Cortex of kidney (tissue), 1 donor: ENCODE measurements at places on chromosomes 7 and 10.

DNA sequence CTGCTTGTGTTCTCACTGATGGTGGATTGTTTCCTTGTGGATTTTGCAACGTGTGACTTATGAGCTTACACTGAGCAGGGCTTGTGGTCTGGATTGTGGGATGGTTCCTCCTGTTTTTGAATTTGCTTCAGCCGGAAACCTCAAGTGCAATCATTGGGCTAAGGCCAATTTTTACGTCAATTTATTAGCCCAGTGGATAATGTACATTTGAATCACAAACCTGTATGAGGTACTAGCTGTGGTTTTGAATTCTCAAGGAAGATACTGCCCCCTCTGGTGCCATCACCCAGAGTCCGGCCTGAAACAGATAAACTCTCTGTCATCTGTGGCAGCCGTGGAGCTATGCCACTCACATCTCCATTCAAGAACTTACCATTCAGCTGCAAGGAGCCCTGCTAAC is 7.3 kb upstream of the ZNF777 start:
- no peak for DNase-seq

DNA sequence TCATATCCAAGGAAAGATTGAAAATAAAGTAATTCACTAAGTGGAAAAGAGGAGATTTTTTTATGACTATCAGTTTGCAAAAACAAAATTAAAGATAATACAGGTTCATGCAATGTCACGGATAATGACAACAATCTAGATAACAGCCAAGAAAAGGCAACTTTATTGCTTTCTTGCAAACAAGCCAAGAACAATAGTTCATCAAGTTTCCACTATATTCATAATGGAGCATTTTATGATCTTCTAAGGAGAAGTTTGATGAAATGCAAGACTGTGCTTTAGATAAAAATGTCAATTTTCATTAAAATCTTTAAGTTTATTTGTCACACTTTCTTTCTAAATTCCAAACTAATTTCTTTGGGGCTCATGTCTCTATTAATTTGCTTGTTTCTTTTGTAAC is 53.9 kb upstream of the NRP1 start:
- no peak for DNase-seq

GRCh38 chr10:88395677-88396076 is 187.4 kb downstream of the RNLS start:
- no peak for DNase-seq

DNA sequence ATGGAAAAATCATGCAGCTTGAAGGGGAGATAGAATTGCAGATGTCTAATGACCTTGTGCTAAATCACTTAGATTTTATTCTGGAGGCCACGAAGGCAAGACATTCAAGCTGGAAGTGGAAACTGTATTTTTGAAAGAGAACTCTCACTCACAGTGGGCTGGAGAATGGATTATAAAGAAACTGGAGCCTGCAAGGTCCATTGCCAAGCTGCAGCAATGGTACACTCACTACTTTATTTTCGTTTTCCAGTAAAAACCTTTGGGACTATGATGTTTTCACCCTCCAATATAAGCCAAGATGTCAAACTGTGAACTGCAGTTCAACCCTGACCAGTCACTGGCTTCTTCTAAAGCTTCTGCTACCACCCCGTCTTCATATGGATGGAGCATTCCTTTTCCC is 62.0 kb downstream of the SKIDA1 start:
- DNase-seq: no peak

DNA sequence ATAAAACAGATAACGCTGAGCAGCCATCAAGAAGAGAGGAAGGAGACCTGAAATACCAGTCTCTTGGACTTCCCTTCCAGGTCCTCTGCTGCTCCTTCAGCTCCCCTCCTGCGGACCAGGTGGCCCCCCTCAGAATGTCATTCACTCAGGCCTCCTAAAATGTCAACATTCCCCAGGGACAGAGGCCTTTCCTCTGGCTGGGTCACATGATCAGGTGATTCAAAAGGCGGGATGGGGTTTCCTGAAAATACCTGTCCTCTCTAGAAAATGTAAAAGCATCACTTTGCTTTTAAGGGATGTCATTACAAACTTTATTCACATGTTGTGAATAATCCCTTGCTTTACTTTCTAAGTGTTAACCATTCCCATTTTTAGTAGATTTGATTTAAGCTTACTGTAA is 311.1 kb downstream of the INHBA start:
- no peak for DNase-seq

DNA sequence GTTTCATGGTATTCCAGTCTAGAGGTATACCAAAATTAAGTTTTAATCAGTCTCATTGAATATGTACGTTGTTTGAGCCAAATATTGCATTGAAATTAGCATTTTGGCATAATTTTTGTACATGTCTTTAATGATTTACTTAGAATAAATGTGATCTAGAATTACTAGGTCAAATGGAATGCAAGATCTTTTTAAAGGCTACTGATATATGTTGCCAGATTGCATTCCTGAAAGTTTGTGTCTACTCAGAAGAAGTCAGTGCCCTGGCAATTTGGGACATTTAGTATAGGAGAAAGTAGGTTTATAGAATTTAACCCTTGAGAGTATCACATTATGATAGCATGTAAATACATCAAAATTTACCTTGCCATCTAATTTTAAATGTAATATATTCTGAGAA is 32.4 kb downstream of the KMT2E start:
- no peak for DNase-seq

DNA sequence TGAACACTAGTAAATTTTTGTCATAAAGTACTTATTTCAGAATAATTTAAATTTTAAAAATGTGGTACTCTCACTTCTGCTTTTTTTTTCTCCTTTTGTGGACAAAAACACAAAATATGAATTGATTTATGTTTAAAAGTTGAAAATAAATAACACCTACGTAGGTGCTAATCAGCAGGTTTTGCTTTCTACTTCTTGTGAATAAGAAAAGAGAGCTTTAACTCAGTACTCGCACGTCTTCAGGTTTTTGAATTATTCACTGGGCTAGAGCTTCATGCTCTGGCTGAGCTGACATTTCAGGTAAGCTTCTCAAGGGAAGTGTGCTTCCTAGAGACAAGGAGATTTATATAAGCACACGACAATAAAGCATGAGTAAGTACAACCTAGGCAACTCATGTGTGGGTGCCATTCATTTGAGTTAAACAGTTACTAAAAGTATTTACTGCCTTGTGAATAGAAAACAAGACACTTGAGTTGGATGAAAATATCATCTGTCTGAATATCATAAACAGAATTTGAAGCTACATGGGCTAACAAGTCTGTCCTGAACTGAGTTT is 190.0 kb upstream of the POT1 start:
- DNase-seq: no peak

- no peak for DNase-seq
Observed at GRCh38 chr10:98028168-98028770, 2.2 kb downstream of the CRTAC1 start.

GRCh38 chr10:119254335-119254734 is 47.0 kb downstream of the GRK5 start:
- no peak for DNase-seq

DNA sequence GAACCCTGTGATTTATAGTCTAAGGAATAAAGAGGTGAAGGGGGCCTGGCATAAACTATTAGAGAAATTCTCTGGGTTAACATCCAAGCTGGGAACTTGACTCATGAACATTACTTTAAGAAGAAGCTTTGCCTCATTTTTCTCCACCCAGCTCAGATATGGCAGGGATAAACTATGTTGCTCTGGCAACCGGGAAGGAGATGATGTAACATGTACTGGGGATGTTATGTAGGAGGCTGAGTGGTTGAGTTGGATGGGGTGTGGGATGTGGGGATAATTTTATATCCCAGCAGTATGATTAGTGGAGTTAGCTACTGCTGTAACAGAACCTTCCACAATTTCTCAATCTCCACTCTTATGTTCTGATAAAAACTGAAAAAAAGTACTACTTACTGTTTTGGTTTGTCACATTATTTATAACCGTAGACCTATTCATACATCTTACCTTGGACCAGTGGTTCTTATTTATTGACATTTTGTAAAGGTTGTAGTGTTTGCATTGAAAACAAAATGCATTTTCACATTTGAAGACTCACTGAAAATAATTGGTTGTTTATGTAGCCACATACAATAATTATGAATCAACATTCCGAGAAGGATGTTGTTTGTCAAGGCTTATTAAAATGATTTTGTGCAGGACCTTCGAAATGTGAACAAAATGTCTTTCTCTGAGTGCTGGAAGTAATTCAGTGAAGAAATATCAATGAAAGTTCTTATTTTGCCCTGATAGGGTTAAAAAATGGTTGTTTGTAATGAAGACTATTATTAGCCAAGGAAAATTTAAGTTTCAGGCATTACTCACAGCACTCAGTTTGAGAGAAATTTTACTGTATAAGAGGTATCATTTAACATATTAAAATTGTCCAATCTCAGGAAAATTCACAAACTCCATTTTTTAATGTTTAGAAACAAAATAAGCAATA is 1.3 kb downstream of the OR2F2 start:
- DNase-seq: no peak

DNA sequence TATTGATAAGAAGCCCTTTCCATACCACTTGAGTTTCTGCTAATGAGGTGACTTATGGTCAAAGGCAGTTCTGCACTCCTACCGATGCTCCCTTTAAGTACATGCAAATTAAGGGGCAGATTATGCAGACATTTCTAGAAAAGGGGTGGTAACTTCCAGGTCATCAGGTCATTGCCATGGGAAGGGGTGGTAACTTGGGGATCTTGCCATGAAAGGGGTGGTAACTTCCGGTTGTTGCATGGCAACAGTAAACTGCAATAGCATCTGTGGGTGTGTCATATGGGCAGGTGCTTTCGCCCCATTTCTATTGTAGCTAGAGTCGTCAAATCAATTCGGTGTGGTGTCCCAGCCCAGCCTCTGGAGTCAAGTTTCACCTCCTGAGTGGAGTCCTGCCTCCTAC is 150.9 kb downstream of the UBE2H start:
- no peak for DNase-seq
